Stimulated activated effector memory CD8-positive, alpha-beta T cell treated with anti-CD3 and anti-CD28 coated beads, Interleukin-12 subunit alpha, Interleukin-12 subunit beta, amount 100 ng/mL, for 72 hours (primary cell): ENCODE measurements at places on chromosomes 11 and 22.

GRCh38 chr22:43036282-43036829 is 21.4 kb upstream of the PACSIN2 start:
- DNase-seq: no peak

- DNase-seq: no peak
These were observed 3.7 kb downstream of the OSBP start for GRCh38 chr11:59611570-59612565.

DNA sequence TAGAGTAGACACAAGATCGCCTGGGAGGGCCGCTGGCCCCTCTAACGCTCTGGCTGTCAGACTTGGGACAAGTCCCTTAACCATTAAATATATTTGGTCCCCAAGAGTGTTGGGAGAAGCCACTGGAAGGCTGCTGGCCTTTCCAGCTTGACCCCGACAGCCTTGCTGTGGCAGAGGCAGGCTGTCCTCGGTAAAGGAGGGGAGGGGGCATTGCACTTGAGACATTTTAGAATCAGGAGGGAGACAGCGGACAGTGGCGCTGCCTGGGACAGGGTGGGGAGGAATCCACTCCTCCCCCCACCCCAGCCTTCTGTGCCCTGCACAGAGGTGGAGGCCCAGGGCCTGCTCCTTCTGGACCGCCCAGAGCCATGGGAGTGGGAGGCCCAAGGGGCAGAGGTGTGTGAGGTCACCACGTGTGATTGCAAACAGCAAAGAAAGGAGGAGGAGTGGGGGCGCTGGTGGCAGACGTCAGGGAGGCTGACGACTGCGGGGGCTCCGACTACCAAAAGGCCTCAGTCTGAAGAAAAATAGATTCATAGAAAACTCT is 28.9 kb downstream of the APOL1 start:
- DNase-seq: no peak

DNA sequence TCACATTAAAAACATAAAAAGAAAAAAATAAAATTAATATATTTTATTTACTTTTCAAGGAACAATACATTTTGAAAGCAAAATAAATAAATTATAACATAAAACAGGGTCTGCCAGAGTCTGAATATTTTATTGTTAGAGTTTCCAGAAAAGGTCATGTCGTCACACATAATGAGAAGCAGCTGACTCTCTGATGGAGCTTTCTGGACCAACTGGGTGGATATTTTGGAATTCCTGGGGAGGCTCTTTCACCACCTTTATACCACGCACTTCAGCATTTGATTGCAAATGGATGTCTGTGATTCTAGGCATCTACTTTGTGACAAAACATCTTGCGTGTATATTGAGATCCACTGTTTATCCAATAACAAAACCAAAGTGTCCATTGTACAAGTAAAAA is 455.0 kb upstream of the CCDC179 start:
- DNase-seq: no peak

GRCh38 chr11:117121176-117121575 is 22.9 kb upstream of the PAFAH1B2 start:
- DNase-seq: no peak

DNA sequence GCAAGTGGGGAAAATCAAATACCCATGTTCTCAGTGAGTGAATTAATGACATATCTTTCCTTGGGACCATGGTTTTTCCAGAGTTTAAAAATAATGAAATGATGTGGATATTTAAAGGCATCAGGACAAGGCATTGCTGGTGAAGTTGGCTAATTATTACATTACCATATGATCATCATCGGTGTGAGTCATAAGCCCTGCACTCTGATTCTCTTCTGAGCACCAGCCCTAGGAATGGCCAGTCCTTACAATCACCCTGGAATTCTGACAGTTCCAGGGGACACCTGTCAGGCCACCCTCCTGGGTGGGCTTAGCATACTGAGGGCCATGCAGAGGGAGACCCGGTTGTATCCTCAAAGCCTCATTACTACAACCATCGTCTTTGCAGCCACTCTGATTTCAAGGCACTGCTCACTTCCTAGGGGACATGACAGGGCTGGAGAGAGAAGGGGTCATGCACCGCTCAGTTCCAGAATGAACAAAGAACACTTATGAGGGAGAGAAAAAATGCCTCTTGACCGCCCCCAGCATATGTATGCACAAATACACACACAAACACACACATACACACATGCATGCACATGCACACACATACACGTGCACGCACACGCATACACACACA is 365.0 kb downstream of the MIAT start:
- DNase-seq: no peak

GRCh38 chr22:35914665-35915476 is 113.8 kb downstream of the RBFOX2 start:
- DNase-seq: no peak

GRCh38 chr11:87739261-87739660 is 436.0 kb downstream of the RAB38 start:
- DNase-seq: no peak

DNA sequence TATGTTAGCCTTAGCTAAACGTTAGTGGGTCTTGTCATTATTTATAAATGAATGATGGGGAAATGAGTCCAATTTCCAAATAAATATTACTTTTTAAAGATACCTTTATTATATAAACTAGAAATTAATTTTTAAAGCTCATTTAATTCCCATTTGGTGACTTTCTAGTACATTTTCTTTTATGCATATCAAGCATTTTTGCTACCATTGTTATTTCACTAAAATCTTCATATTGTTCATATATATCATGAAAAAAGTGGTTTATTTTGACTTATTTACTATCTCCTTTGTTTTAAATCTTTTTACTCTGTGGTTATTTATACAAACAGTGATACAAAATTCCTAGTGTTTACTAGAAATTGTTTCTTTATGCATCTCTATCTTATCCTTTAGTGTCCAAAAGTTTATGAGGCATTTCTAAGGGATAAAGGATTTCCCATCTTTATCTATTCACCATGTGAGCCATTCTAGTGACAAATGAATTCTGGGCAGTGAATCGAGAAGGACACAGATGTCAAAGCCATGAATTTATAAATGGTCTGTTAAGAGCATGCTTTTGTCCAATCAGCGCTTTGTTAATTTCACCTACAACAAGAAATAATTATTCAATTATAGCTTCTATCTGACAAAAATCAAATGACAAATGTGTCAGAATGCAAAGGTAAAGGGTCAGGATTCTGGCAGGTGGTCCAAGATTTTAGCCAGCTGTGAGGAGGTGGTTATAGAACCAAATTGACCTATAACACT is 70.6 kb downstream of the PRMT3 start:
- no peak for DNase-seq

GRCh38 chr11:10709299-10710086 is 15.9 kb upstream of the IRAG1 start:
- no peak for DNase-seq

- no peak for DNase-seq
These were observed 67.5 kb downstream of the DDX10 start for GRCh38 chr11:108732395-108732794.

- no peak for DNase-seq
These were observed 109.4 kb upstream of the OR4B1 start for GRCh38 chr11:48107188-48107704.
